ENCODE measurements at places on chromosomes 6 and 20. TPM values are rescaled to one million over a fixed set of nuclear protein-coding genes. Genes with fewer than 3 reads are reported as not detected.

Gene NHLRC1
- 1.4 TPM for total RNA-seq

DNA sequence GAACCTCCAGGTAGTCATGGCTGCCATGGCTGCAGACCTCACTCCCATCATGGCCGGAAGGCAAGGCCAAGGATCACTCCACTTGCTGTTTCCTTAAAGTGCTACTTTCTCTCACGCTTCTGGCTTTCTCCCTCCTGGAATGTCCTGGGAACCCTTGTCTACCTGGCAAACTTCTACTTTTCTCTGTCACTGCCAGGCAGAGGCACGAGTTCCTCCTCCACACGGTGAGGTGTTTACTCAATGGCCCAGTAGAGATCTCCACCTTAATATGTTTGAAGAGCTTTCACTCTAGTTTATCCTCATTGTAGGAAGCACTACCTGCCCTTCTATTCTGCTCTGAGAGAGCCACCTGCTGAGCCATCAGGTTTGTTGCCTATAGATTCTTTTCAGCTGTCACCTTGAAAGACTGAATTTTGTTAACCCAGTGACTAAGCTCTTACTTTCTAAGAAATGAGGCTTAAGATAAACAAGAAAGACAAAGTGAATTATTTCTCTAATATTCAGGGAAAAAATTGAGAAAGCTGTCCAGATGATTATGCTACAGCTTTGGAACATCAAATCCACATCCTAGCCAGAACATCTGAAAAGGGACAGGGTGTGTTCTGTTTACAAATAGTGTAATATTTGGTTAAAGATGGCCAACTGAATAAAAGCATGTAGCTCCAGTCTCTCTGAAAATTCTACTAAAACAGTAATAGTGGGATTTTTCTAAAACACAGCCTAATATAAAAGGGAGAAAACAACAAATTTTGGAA is 54.9 kb downstream of the PLAGL1 start:
- no peaks in the 10 kb centered on the region for H3K4me1 ChIP-seq
- H3K27me3 ChIP-seq: no peaks in the 10 kb centered on the region
- no peak for DNase-seq
- no peaks in the 10 kb centered on the region for H3K36me3 ChIP-seq
- no peak overlapping the region for H3K27ac ChIP-seq

DNA sequence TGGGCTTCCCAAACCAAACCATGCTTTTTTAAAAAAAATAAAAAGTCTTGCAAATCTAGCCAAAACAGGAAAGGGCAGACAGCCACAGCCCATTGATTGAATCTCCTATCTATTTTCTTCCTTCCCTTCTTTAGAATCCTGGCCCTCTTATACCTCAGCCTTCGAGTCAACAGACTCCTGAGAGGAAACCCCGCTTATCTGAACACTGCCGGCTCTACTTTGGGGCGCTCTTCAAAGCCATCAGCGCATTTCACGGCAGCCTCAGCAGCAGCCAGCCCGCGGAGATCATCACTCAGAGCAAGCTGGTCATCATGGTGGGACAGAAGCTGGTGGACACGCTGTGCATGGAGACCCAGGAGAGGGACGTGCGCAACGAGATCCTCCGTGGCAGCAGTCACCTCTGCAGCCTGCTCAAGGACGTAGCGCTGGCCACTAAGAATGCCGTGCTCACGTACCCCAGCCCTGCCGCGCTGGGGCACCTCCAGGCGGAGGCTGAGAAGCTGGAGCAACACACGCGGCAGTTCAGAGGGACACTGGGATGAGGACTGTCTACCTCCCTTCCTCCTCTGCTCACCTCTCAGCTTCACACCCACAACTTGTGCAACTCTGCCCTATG is 10.1 kb upstream of the RTF2 start:
- no peak overlapping the region for H3K4me3 ChIP-seq
- H3K27me3 ChIP-seq: no peaks in the 10 kb centered on the region
- DNase-seq: no peak
- no peaks in the 10 kb centered on the region for H3K4me1 ChIP-seq
- H3K27ac ChIP-seq: no peak overlapping the region

DNA sequence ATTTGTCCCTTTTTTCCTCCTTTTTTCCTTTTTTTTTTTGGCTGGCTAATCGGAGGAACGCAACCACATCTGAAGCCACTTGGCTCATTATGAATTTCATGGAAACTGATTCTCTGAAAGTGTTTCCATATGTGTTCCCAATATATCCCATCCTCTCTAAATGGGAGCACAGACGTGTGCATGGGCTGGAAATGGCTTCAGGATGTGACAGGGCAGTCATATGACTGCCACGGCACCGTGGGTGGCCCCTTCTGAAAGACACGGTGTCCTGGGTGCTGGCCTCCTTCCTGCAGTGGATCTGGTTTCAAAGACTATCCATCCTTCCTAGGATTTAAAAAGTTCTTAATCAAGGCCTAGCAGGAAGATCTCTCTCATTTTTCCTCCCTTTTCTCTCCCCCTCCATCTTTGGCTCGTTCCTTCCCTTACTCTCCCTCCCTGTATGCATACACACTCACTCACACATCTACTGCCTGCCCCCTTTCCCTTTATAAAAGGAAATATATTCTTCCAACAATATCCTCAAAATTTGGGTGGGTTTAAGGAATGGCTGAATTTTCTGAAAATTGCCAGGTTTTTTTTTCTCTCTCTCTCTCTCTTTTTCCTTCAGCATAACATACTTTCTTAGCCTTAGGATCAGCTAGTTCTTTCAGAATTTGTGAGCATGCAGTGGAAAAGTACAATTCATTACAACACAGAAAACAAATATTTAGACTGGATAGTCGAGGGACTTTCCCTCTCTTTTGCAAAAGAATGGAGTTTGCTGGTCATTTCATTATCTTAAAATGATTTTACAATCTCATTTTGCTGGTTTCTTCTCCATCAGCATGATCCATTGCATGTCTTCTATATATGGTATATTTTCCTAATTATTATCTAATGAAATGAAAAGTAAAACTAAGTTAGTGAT is 161.2 kb upstream of the SUPT3H start:
- H3K4me3 ChIP-seq: no peak overlapping the region
- H3K27me3 ChIP-seq: no peaks in the 10 kb centered on the region
- no peaks in the 10 kb centered on the region for H3K36me3 ChIP-seq
- no peak for DNase-seq
- H3K27ac ChIP-seq: no peak overlapping the region

GRCh38 chr20:13676682-13677081 is 38.0 kb upstream of the TASP1 start:
- no peaks in the 10 kb centered on the region for H3K27me3 ChIP-seq
- no peak for DNase-seq
- no peaks in the 10 kb centered on the region for H3K4me1 ChIP-seq
- no peak overlapping the region for H3K4me3 ChIP-seq

- no peaks in the 10 kb centered on the region for H3K27me3 ChIP-seq
- peak overlapping the region; percentile 64 for H3K27ac ChIP-seq
- no peak overlapping the region for H3K4me3 ChIP-seq
- peaks cover 17% of the 10 kb centered on the region for H3K4me1 ChIP-seq
- DNase-seq: no peak
Observed at GRCh38 chr6:33694401-33694931, 17.0 kb downstream of the UQCC2 start.

GRCh38 chr20:38300438-38300837 is 3.5 kb upstream of the BPI start:
- no peak overlapping the region for H3K4me3 ChIP-seq
- H3K27me3 ChIP-seq: no peaks in the 10 kb centered on the region
- H3K27ac ChIP-seq: peak overlapping the region; percentile 88
- H3K4me1 ChIP-seq: no peaks in the 10 kb centered on the region
- H3K36me3 ChIP-seq: no peaks in the 10 kb centered on the region

GRCh38 chr20:56788671-56789610 is 159.8 kb downstream of the TFAP2C start:
- DNase-seq: no peak
- H3K27ac ChIP-seq: peak overlapping the region; percentile 94
- no peaks in the 10 kb centered on the region for H3K27me3 ChIP-seq
- no peaks in the 10 kb centered on the region for H3K36me3 ChIP-seq
- no peak overlapping the region for H3K4me3 ChIP-seq
- no peaks in the 10 kb centered on the region for H3K4me1 ChIP-seq

DNA sequence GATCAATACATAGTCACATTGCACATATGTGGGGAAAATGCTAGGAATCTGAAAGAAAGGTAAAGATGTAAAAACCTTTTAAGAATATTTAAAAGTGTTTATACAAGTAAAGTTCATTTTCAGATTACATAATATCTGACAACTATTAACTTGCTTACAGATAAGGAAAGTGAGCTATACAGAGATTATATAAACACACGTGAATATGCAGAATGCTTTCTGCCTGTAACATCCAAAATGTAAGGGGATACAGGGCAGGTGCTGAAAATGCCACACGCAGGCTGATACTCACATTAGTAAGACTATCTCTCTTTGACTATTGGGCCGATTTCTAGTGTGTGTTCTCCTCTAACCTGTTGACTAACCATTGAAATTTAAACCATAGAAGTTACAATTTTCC is 17.9 kb upstream of the MAP7 start:
- H3K36me3 ChIP-seq: no peaks in the 10 kb centered on the region
- H3K4me1 ChIP-seq: no peaks in the 10 kb centered on the region
- no peak for DNase-seq
- H3K27ac ChIP-seq: no peak overlapping the region
- no peak overlapping the region for H3K4me3 ChIP-seq

DNA sequence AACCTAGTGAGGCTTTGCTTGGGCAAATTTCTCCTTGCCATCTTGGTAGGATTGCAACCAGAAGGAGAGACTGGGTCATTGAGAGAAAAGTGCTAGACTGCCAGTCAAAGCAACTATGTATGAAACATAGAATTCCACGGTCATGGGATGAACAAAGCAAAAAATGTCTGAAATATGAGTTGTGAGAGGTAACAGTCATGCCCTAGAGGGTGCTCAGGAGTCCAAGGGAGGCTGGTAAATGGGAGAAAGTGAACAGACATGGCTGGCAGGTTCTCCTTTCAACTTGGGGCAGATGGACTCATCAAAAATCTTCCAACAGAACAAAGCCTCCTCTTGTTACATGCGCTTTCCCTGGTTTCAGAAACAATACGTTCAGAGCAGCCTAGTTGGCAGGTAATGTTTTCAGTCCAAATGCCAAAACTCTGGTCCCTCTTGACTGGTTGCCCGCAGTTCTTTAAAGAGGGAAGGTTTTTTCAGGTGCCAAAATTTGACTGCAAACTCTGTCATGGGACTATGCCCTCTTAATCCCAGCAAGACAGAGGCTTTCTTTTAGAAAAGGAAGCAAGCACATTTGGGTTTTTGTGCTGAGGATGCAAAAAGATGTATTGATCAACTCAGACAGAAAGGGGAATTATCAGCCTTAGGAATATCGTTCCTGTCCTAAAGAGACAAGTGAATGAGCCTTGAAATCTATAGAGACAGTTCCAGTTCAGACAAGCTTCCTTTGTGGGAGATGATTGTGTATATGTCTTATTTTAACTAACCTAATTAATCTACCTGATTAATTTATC is 68.5 kb upstream of the SASH1 start:
- H3K4me3 ChIP-seq: no peak overlapping the region
- H3K27ac ChIP-seq: no peak overlapping the region
- H3K36me3 ChIP-seq: no peaks in the 10 kb centered on the region
- DNase-seq: no peak
- no peaks in the 10 kb centered on the region for H3K4me1 ChIP-seq

GRCh38 chr6:747028-747427 is 54.1 kb upstream of the EXOC2 start:
- no peaks in the 10 kb centered on the region for H3K4me1 ChIP-seq
- H3K27me3 ChIP-seq: no peaks in the 10 kb centered on the region
- H3K4me3 ChIP-seq: no peak overlapping the region
- no peaks in the 10 kb centered on the region for H3K36me3 ChIP-seq
- no peak for DNase-seq

GRCh38 chr6:45432977-45433376 is 55.2 kb upstream of the SUPT3H start:
- H3K4me1 ChIP-seq: no peaks in the 10 kb centered on the region
- H3K27ac ChIP-seq: no peak overlapping the region
- no peak overlapping the region for H3K4me3 ChIP-seq
- H3K36me3 ChIP-seq: no peaks in the 10 kb centered on the region
- H3K27me3 ChIP-seq: no peaks in the 10 kb centered on the region
- DNase-seq: no peak

GRCh38 chr6:159163901-159164370 is 5.3 kb upstream of the FNDC1 start:
- no peak for DNase-seq
- no peak overlapping the region for H3K27ac ChIP-seq
- H3K36me3 ChIP-seq: no peaks in the 10 kb centered on the region
- no peaks in the 10 kb centered on the region for H3K27me3 ChIP-seq
- H3K4me1 ChIP-seq: no peaks in the 10 kb centered on the region

GRCh38 chr20:23360531-23360930 is 1.5 kb upstream of the GZF1 start:
- no peaks in the 10 kb centered on the region for H3K27me3 ChIP-seq
- no peak overlapping the region for H3K4me3 ChIP-seq
- H3K4me1 ChIP-seq: no peaks in the 10 kb centered on the region
- peak overlapping the region; percentile 93 for H3K27ac ChIP-seq

GRCh38 chr6:35534407-35535170 is 21.9 kb upstream of the TULP1 start:
- no peaks in the 10 kb centered on the region for H3K36me3 ChIP-seq
- H3K4me3 ChIP-seq: no peak overlapping the region
- DNase-seq: no peak
- no peak overlapping the region for H3K27ac ChIP-seq
- H3K4me1 ChIP-seq: no peaks in the 10 kb centered on the region
- no peaks in the 10 kb centered on the region for H3K27me3 ChIP-seq

DNA sequence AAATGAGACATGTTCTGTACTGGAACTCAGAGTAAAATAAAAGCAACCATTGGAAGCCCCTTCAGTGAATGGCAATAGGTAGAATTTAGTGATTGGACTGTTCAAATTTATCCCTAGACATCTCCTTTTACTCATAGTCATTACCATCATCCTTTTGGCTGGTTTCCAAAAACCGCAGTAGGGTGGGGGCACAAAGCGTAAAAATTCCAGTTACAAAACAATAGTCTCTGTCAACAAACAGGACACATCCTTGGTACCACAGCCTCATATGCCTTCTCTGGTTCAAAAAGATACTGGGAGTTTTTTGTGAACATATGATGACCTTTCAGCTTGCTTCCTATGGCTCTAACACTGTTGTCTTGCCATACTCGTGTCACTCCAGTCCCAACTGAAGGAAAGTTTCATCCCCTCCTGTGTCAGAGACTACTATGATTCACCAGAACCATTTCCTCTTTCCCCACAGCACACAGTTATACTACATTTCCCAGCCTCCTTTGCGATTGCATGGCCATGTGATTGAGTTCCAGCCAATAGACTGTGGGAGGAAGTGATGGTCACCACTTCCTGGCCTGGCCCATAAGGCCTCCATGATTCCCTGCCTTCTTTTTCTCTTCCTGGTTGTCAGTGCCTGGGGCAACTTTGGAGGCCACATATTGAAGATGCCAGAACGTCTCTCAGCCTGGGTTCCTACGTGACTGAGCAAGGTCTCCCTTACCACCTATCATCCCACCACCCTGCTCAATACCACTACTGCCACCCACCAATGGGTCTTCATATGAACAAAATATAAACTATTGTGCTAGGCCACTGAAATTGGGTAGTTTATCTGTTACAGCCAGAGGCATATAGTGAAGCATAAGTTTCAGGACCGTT is 162.4 kb downstream of the ID4 start:
- no peaks in the 10 kb centered on the region for H3K27me3 ChIP-seq
- H3K4me3 ChIP-seq: no peak overlapping the region
- H3K4me1 ChIP-seq: no peaks in the 10 kb centered on the region
- no peaks in the 10 kb centered on the region for H3K36me3 ChIP-seq

Data from uterus (tissue), 4 donors.